ENCODE measurements at places on chromosomes 5 and 9.

- peak; percentile 3 for DNase-seq
Measured at GRCh38 chr5:168114444-168115017, 176.9 kb upstream of the WWC1 start.

GRCh38 chr9:69199769-69200470, 25.8 kb downstream of the TJP2 start:
- DNase-seq, result no peak

- no peak for DNase-seq
Measured at GRCh38 chr9:23606107-23606506, 219.9 kb downstream of the ELAVL2 start.

DNA sequence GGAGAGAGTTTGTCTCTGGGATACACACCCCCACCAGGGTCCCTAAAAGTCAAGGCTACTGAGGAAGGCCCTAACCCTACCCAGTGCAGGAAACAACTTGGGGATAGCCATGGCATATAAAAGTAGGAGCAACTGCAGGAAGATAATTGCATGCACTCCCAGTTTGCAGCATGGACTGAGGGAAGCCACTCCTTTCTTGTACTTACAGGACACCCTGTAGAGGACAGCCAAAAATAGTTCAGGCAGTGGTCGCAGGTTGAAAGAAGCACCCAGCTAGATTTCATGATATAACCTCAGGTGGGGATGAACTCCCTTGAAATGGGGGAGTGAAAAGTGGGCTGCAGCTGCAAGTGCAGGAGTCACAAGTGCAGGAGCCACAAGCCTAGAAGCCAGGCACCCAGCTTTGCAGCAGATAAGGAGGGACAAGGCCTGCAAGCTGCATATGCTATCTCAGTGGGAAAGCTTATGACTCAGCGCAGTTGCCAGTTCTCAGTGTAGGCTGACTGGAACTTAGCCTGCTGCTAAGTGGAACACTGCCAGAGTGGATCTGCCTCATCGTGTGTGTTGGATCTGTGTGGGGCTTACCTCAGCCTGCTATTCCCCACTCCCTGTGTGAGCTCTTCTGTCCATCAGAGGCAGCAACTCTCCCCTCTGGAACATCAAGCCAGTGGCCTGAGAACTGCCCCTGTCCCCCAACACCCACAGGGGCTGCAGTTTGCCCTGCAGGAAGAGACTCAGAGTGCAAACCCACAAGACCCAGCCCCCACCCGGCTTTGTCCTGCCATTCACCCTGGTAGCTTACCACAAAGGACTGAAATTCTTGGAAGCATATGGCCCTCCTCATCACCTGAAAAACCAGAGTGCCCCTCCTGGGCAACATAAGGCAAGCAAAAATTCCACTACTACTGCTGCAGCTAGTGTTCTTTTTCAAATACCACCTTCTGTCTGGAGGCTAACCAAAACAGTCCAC, 42.7 kb downstream of the CYLC2 start:
- peak; percentile 52 for DNase-seq

DNA sequence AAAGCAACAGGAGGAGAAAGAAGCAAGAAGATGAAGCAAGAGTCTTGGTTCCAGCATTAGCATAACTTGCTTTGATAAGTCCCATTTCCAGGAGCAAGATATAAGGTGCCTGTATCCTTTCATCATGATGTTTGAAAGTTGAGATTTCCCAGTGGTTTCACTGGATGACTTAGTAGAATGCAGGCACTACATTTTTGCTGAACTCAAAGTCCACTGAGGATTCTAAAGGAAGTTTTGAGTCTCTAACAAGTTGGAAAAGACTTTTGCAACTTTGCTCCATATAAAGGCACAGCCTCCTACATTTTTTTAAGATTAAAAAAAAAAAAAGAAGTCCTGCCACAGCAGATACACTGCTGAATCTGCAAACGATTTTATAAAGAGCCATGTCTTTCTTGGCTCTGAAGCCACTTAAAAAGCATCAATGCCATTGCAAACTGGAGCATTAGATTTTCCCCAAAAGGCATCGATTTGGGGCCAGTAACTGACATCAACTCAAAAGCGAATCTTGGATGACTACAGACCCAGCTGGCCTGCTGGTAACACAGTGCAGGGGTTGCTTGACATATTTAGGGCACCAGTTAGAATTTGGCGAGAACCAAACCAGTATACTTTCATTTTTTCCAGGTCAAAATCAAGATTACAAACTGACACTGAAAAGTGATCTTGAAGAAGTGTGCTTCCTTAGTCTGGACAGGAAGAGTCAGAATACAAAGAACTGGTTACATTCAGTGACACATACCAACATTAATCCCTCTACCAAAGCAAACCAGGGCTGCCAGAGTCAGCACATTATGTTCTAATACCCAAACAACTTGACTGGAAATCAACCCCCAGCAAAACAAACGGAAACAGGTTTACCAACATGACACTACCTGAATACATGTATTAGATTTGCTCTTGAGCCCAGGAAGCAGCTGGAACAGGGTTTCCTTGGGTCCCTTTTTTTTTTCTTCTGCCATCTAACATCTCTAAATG, 39.1 kb upstream of the KCNV2 start:
- DNase-seq, result no peak

- DNase-seq, result no peak
Measured at GRCh38 chr9:25418974-25419373, 259.3 kb downstream of the TUSC1 start.

- peak; percentile 88 for DNase-seq
Measured at GRCh38 chr5:97071101-97071500, 71.3 kb downstream of the LIX1 start.

DNA sequence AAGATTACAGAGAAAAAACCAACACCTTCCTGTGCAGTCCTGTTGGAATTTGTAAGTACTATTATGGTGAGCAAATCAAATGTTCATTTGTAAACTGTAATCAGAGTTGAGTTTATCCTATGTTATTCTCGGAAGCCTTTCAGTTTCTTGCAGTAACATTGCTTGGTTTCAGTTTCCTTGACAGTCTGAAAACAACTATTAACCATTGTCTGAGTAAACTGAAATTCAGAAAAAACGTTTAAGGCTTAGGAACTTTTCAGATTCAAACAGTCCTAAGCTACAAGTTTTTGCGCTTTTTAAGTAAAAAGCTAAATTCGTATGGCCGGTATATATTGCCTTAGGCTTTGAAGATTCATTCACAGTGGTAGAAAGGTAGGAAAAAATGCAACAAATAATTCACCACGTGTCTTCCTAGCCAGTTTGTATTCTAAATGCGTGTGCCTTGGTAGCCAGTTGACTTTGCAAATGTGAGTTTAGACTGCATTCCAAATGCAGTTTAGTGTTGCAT, 2.5 kb downstream of the GPBP1 start:
- DNase-seq, result no peak

- DNase-seq, result peak; percentile 64
Measured at GRCh38 chr5:111223787-111224560, at the start of gene CAMK4. Gene CAMK4 (plus strand): TSS chr5:111224384. CDS start chr5:111224484, 100 bp downstream.

DNA sequence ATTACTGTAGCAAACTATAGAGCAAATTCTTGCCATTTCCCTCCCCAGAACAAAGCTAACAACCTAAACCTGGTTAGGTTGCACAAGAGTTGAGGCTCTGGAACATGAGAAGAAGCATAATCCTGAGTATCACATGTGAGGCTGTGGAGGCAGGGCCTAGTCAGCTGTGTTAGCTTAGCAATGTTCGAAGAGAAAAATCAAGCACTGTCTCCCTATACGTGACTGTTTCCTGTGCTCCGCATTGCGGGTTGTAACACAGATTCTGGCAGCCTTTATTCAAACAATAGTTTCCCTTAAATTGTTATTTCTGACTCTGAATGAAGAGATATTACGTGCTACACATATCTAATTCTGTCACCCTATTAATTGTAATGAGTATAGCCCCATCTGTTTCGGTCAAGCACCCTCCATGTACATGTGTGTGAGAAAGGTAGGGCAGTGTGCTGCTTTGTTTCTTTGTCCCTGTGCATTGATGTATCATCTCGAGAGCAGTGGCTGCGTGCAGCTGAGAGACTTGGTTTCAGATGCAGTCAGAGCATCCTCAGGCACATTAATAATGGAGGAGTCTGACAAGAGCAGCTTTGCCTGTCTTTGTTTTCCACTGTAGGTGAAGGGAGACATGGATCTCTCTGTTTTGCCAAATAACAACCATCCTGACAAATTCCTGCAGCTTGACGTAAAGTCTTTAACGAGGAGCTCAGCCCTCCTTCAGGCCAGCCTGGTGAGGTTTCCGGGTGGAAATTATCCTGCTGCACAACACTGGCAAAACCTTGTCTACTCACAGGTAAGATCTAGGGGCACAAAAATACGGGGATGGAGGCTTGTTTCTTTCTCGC, at the start of gene MINAR2:
Gene MINAR2, plus strand, starts transcription at position 523 of the 836 bp plus-strand sequence. Its CDS starts 97 bp downstream, at position 620.
- DNase-seq, result no peak

GRCh38 chr5:81854915-81855314, 104.0 kb upstream of the SSBP2 start:
- DNase-seq, result peak; percentile 79

- no peak for DNase-seq
Measured at GRCh38 chr5:173664154-173664526, 47.7 kb upstream of the BOD1 start.

DNA sequence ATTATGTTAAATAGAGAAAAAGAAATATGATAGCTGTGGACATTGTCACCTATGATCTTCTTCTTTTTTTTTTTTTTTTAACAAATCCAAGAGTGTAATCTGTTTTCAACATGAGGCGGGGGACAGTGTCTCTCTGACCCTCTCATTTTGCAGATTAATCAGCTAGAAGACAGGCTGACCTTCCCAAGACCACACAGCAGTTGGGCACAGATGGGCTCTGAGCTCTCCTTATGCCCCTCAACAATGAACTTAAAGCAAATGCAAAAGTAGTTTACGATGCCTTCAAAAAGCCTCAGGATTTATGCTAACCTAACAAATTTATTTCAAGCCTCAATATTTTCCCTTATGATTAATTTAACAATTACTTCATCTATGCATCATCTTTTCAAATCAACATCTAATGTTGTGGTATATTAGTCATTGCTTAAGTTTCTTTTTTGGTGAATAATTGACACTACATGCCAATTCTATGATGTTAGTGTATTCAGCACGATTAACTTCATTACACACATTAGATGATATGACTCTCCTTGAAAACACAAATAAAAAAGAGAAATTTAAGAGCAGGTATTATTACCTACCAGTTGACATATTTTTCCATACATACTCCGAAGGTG, 7.4 kb downstream of the NFIL3 start:
- no peak for DNase-seq

GRCh38 chr9:86324901-86325300, 29.3 kb downstream of the TUT7 start:
- no peak for DNase-seq

GRCh38 chr5:165139262-165139661, 1633.8 kb downstream of the MAT2B start:
- DNase-seq, result no peak

DNA sequence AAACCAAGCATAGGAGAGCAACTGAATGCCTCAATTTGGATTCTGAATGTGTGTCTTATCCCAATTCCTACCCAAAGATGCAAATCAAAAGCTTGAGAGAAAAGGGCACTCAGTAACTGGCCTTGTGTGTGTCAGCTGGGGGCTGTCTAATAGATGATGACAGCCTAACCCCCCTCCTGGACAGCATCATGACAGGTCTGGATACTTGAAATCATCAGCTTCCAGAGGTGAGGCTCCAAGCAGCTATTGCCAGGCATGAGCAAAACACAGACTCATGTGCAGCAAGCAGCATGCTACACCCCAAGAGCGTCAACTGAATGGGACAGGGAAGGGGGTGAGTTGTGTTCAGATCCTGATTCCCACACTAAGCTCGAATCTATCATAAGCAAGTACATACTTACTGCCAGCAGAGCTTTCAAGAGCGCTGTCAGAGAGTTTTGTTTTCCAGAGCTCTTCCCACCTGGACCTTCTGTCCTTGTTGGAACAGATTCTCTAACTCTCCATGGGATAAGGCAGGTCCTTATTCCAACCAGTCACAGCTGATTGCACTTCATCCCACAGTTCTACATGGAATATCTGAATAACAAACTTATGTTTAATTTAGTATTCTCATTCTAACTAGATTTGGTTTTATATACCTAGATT, 467.5 kb downstream of the DTWD2 start:
- no peak for DNase-seq

DNA sequence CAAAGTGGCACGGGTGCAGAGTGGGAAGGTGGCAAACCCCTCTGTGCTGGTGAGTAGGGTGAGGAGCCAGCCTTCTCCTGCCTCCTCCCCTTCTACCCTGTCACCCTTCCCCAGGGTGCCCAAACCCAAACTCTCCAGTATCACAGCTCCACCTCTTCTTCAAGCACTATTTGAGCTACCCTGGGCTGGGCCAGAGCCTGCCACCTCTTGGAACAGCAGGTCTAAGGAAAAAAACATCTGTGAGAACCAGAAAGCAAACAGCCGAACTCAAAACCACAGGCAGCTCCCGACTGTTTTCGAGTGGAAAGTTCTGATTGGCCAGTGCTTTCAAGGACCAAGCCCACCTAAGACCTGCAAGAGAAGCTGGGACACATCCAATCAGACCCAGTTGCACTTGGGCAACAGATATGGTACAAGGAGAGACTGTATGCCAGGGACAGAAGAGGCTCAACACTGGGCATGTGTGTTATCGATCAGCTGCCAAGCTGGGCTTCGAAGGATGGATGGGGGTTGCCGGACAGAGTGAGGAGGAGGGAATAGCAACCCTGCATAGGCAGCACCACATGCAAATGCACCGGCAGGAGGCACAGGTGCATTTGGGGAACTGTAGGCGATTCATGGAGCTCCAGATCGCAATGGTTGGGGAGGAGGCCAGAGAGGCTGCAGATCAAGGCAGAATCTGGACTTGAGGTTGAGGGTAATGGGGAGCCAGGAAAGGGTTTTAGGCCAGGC, 19.7 kb downstream of the ACSL6 start:
- no peak for DNase-seq

DNA sequence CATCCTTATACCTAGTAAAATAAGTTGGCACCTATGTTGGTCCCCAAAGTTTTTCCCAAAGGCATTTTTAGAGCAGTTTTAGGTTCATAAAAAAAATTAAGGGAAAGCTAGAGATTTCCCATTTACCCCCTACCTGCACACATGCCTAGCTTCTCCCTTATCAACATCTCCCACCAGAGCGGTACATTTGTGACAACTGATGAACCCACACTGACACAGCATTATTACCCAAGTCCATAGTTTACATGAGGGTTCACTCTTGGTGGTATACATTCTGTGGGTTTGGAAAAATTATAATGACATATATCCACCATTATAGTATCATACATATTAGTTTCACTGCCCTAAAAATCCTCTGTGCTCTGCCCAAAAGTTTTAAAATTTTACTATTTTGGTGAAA, 12.0 kb downstream of the RAD1 start:
- no peak for DNase-seq

DNA sequence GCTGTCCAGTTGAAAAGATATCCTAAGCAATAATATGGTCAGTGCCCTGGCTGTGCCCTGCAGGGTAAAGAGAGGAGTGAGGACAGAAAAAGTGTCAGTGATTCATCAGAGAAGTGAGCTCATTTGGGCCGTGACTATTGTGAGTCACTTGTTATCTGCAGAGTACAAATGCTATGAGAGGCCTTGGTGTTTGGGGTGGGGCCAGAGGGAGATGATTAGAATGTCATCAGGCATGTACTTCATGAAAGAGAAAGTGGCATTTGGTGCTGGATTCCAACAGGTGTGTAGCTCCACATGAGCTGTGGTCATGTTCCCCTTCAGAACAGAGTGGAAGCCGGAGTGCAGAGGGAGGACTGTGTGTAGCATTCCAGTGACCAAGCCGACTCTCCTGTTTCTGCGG, 174.1 kb downstream of the KDM4C start:
- DNase-seq, result no peak

GRCh38 chr5:169112016-169112415, 188.9 kb downstream of the SLIT3 start:
- no peak for DNase-seq

GRCh38 chr5:129664336-129664937, 83.5 kb upstream of the MINAR2 start:
- no peak for DNase-seq

Data from NCI-H446 (cell line).